ENCODE measurements at places on chromosomes 16 and 17. TPM values are rescaled to one million over a fixed set of nuclear protein-coding genes. Genes with fewer than 3 reads are reported as not detected.
A peak's percentile ranks its signal among the peaks of the same experiment; 100 is the strongest.

DNA sequence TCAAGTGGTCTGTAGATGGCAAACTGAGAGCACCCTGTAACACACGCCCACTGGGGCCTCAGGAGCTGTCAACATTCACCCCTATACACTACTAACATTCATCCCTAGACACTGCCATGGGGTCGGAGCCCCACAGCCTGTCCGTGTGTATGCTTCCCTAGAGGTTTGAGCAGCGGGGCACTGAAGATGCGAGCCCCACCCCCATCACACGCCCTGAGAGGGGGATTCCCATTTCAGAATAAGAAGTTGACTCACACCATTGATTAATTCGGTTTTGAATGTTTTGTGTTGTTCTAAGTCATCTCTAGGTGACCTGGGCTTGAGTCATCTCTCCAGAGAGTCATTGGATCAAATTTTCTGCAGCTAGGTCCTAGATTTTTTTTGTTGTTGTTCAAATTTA is 37.3 kb upstream of the MMD start:
- DNase-seq, result no peak

Gene FOXJ1
- 1.4 TPM for polyA plus RNA-seq

Gene HEATR9
- not detected for polyA plus RNA-seq

Gene GP2
- 0.95 TPM for polyA plus RNA-seq

Gene FBXW10
- polyA plus RNA-seq, result 0.03 TPM

- DNase-seq, result no peak
Observed at GRCh38 chr17:8846768-8847211, 20.7 kb downstream of the PIK3R6 start.

GRCh38 chr17:12731839-12732238 is 57.5 kb upstream of the ARHGAP44 start:
- DNase-seq, result no peak

Gene WFIKKN1
- polyA plus RNA-seq, result 0.30 TPM

- no peak for DNase-seq
Observed at GRCh38 chr17:55672585-55673501, 49.8 kb downstream of the TMEM100 start.

Gene CEMP1
- polyA plus RNA-seq, result 0.85 TPM

Gene KRT36
- polyA plus RNA-seq, result not detected

Gene C16orf86
- polyA plus RNA-seq, result 9.9 TPM

DNA sequence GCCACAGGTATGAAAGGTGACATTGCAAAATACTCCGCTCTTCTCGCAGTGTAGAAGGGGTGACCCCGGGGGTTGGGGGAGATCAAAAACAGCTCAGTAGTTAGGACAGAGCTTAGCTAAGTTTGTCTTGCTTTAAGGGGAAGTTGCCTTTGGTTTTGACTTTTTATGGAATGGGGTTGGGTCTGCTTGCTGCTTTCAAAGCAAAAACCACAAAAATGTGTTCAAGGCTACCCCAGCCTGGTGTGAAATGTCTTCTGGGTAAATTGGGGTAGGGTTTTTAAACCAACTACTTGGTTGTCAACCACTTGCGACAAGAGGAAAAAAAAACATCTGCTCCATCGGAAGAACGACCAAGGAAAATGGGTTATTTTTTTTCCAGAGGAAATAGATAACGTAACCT is 6.2 kb downstream of the FUS start:
- DNase-seq, result no peak

Gene EVI2B
- polyA plus RNA-seq, result 7.6 TPM

DNA sequence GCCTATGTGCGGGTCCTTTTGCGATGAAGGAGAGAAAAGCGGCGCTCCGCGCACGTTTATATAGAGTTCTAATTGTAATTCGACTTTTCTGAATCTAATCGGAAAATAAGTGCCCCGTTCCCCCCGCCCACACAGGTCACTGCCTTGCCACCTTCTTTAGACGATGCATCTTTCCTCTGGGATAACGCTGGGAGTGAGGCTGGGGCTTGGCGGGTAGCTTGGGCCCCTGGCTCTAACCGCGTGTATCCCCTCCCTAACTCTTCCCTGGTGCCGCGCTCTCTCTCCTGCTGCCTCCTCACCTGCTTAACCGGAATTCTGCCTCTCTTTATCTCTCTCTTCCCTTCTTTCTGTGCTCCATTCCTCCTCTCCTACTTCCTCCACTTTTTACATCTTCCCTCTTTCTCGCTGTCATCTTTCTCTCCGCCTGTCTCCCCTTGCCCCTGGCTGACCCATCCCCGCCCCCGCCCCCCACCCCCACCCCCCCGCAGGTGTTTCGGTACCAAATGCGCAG is 2.6 kb downstream of the LHX1 start:
- no peak for DNase-seq

GRCh38 chr17:80421381-80422090 is 6.6 kb downstream of the ENDOV start:
- no peak for DNase-seq

Gene RAB37
- 6.7 TPM for polyA plus RNA-seq

GRCh38 chr16:55697867-55698266 is 42.1 kb downstream of the SLC6A2 start:
- DNase-seq, result no peak

- no peak for DNase-seq
Observed at GRCh38 chr17:50096758-50097157, 1.6 kb downstream of the PDK2 start.

Gene DNAH9
- 1.2 TPM for polyA plus RNA-seq

- DNase-seq, result no peak
Observed at GRCh38 chr16:27644165-27644564, 94.2 kb downstream of the KATNIP start.

Gene QPRT
- 13.8 TPM for polyA plus RNA-seq

GRCh38 chr17:73872816-73873215 is 228.6 kb upstream of the SDK2 start:
- no peak for DNase-seq

GRCh38 chr17:62966426-62967204 is 580 bp downstream of the TANC2 start:
- no peak for DNase-seq

GRCh38 chr16:30894540-30895368 is 877 bp upstream of the BCL7C start:
- no peak for DNase-seq

Gene AOC2
- 2.1 TPM for polyA plus RNA-seq

GRCh38 chr17:65195716-65196115 is 58.5 kb downstream of the RGS9 start:
- no peak for DNase-seq

Gene CLEC19A
- not detected for polyA plus RNA-seq

- peak; percentile 41 for DNase-seq
Observed at GRCh38 chr16:64478252-64478906, 643.5 kb downstream of the CDH11 start.

Gene PPL
- polyA plus RNA-seq, result 55.0 TPM

Gene RNF227
- polyA plus RNA-seq, result 3.8 TPM
